ENCODE measurements at places on chromosomes 1 and 21. TPM values are rescaled to one million over a fixed set of nuclear protein-coding genes. Genes with fewer than 3 reads are reported as not detected.

The LY9 gene
- not detected for total RNA-seq

The CEP170 gene
- total RNA-seq, result 131 TPM

The S100A5 gene
- total RNA-seq, result 1.0 TPM

GRCh38 chr1:157069601-157070000, 24.1 kb upstream of the ARHGEF11 start:
- DNase-seq, result no peak
- H3K4me1 ChIP-seq, result no peaks in the 10 kb centered on the region

- no peaks in the 10 kb centered on the region for H3K36me3 ChIP-seq
- no peaks in the 10 kb centered on the region for H3K4me1 ChIP-seq
- no peak for DNase-seq
- H3K4me3 ChIP-seq, result no peak overlapping the region
Observed at GRCh38 chr1:37233606-37234005, 199.3 kb upstream of the GRIK3 start.

DNA sequence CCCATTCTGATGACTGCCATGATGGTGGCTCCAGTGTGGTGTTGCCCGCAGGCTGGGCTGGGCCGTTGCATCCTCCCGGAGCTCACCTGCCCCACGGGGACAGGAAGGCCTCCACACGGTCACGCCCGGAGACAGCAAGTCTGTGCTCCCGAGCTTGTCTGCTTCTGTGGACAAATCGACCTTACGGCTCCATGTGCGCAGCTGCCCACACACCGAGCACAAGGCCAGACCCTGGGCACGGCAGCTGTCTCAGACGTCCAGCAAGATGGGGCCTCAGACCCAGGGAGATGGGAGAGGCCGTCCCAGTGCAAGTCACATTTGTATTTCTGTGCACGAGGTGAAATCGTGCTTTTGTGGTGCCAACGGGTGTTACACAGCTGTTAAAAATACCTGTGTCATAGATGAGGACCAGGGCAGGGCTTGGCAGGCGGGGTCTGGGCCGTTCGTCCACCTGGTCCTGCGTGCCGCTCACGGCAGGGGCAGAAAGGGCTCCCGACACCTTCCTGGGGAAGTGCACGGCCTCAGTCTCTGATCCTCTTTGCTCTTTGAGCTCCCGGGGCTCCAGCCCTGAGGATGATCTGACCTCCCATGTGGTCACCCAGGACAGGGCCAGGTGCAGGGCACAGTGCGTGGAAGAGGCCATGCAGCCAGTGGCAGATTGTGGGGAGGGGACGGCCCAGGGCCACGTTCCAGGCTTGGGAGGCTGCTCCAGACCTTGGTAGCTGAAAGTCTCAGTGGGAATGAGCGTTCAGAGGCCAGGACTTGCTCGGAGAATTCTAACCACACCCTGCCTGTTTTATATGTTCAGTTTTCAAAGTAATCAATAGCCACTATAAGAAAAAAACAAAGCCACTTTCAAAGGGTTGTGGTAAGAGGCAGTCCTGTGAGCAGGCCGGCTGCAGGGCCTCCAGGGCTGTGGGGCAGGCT, 13.5 kb downstream of the COL6A1 start:
- H3K36me3 ChIP-seq, result peaks cover 17% of the 10 kb centered on the region
- H3K27ac ChIP-seq, result peak overlapping the region; percentile 54
- peak; percentile 77 for DNase-seq
- no peak overlapping the region for H3K4me3 ChIP-seq
- peaks cover 16% of the 10 kb centered on the region for H3K4me1 ChIP-seq
